ENCODE measurements at places on chromosomes 4 and X. TPM values are rescaled to one million over a fixed set of nuclear protein-coding genes. Genes with fewer than 3 reads are reported as not detected.

IBSP gene
- total RNA-seq, result not detected

F8A2 gene
- total RNA-seq, result not detected

NUDT9 gene
- total RNA-seq, result 11.2 TPM

OCRL gene
- 14.5 TPM for total RNA-seq

NPFFR2 gene
- not detected for total RNA-seq

SLC26A1 gene
- 0.13 TPM for total RNA-seq

TCEAL2 gene
- not detected for total RNA-seq

HHIP gene
- 90.9 TPM for total RNA-seq

PDE5A gene
- 3.4 TPM for total RNA-seq

CT47B1 gene
- total RNA-seq, result not detected

MXD4 gene
- 48.7 TPM for total RNA-seq

MAGEB2 gene
- total RNA-seq, result not detected

KCNIP4 gene
- not detected for total RNA-seq

PRICKLE3 gene
- total RNA-seq, result 3.0 TPM

TRIM2 gene
- 13.9 TPM for total RNA-seq

HAUS3 gene
- 5.8 TPM for total RNA-seq

ZBTB33 gene
- total RNA-seq, result 12.2 TPM

CACNA1F gene
- under 0.01 TPM for total RNA-seq
